ENCODE measurements at places on chromosomes 13 and 19.
A peak's percentile ranks its signal among the peaks of the same experiment; 100 is the strongest.

- no peak for DNase-seq
These were observed 8.9 kb downstream of the OCEL1 start for GRCh38 chr19:17234911-17235299.

DNA sequence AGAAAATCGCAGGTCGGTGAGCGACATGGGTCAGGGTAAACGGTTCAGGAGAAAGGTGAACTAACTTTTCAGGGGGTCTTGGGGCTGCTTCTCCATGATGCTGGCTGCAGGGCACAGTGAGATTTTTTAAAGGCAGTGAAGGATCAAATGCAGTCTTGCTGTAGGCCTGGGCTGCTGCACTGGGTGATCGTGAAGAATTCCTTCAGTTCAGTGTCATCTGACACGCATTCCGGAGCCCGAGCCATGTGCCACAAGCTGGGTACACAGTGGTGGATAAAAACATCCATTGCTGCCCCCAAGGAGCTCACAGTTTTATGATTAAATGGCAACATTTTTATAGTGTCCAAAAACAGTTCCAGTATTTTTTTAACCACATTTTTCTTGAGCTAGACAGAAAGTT lies 56.3 kb upstream of the GPR12 start:
- no peak for DNase-seq

- no peak for DNase-seq
These were observed 13.4 kb upstream of the GJB2 start for GRCh38 chr13:20206065-20206697.

DNA sequence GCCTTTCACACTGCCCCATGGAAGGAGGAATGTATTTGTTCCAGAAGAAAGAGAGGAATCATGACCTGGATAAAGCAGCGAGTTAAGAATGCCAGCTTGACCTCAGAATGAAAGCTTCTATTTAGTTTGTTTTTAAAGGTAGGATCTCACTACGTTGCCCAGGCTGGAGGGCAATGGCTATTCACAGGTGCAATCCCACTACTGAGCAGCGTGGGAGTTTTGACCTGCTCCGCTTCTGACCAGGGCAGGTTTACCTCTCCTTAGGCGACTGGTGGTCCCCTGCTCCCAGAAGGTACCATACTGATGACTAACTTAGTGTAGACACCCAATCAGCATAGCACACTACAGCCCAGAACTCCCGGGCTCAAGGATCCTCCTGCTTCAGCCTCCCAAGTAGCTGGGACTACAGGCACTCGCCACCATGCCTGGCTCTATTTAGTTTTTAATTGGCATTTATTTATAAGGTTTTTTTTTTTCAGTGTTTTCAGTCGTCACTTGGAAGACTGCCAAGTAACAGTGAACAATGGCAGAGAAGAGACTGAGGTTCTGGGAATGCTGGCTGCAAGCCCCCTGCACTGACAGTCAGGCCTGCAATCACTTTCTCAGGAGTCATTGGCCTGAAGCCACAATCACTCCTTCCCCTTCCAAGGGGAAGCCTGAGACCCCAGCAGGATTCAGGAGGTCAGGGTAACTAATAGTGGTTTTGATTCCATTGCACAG lies 73.1 kb downstream of the EPS15L1 start:
- no peak for DNase-seq

- no peak for DNase-seq
These were observed 29.7 kb upstream of the ZNF681 start for GRCh38 chr19:23788411-23788810.

- DNase-seq, result no peak
These were observed 51.6 kb upstream of the F7 start for GRCh38 chr13:113053801-113054604.

GRCh38 chr19:55418185-55418584 lies 10.6 kb upstream of the UBE2S start:
- DNase-seq, result peak; percentile 77

DNA sequence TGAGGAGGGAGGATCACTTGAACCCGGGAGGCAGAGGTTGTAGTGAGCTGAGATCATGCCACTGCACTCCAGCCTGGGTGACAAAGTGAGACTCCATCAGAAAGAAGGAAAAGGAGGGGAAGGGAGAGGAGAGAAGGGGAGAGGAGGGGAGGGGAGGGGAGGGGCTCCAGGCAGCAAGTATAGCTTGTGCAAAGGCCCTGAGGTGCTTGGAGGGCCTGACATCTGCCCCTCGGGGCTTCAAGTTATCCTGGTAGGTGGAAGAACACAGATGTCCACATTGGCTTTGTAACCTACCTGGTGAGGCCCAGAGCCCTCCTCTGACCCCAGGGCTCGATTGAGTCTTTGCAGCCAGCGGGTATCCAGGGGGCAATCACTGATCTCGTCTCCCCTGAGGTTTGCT lies 11.5 kb upstream of the ZNRF4 start:
- no peak for DNase-seq

DNA sequence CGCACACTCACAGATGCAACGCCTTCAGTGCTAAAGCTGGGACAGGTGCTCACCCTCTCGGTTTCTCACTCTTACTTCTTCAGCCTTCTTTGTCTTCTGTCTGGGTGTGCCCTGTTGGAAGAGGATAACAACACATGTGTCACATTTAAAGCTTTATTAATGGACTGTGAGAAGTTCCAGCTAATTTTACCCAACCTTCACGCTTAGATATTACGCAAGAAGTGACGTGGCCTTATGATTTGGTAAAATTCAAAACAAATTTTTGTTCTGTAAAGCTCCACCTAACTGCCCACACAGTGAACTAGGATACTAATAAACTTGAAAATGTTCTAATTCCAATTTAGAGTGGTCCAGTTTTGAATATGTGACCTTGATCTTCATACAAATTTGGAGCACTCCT lies 66.7 kb upstream of the LRCH1 start:
- DNase-seq, result no peak

- DNase-seq, result no peak
These were observed 3.5 kb downstream of the LILRB5 start for GRCh38 chr19:54253331-54254194.

- no peak for DNase-seq
These were observed 194.0 kb downstream of the NDFIP2 start for GRCh38 chr13:79674765-79675515.

- DNase-seq, result no peak
These were observed 1.1 kb downstream of the GRIN2D start for GRCh38 chr19:48394331-48395169.

GRCh38 chr19:13727798-13728197 lies 36.5 kb upstream of the MRI1 start:
- DNase-seq, result no peak
